ENCODE measurements at places on chromosomes 13 and 19.
A peak's percentile ranks its signal among the peaks of the same experiment; 100 is the strongest.

GRCh38 chr13:79191501-79191900, 214.6 kb downstream of the RBM26 start:
- no peak for DNase-seq

DNA sequence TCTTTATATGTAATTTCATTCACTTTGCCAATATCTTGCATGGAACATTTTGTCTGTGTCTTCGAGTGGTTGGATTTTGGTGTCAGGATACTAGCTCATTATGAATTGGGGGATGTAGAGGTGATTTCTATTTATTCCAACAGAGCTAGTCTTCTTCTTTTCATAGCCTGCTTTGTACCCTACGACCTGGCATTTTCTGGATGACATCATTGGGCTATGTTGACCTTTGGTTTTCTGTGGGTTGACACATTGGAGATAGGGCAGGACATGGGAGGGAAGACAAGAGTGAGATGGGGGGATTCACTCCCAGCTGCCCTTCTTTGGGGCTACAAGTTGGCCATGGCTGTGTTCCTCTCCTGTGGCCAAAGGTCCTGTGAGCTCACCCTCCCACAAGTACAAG, 38.0 kb downstream of the WTIP start:
- no peak for DNase-seq

DNA sequence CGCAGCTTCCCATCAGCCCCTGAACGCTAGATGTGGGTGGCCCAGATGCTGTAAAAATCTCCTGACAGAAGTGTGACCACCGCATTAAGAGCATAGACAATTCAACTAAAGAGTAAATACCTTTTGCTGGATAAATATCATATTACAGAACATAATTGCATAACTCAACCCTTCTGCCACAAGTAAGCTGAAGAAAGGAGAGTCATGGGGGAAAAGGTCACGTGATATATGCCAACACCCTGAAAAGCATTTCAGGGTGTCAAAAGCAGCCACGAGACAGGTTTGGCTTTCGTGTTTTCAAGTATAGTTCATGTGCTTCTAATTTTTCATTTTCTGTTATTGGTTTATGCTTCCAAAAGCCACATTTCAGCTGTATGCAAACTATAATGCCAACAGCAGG, 71.3 kb downstream of the LHFPL6 start:
- no peak for DNase-seq

GRCh38 chr19:16180611-16181010, 4.6 kb upstream of the FAM32A start:
- DNase-seq, result no peak

DNA sequence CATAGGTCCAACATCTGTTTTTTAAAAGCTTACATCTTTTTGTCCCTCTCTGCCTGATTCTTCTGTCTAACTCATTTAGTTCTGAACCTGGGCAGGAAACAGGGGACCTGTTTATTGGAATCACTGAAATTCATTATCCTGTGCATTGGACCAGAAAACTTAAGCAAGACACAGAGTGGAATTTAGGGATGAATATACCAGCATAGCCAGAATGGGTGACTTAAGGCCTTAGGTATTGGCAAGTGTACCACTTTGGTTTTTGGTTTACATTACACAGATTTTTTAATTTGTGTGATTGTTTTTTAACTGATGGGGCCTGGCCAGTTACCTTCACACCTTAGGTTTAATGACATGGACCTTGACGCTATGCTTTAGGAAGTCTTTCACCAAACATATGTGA, 232.5 kb downstream of the GPC5 start:
- DNase-seq, result no peak

GRCh38 chr13:32883474-32883873, 132.7 kb upstream of the KL start:
- DNase-seq, result no peak

DNA sequence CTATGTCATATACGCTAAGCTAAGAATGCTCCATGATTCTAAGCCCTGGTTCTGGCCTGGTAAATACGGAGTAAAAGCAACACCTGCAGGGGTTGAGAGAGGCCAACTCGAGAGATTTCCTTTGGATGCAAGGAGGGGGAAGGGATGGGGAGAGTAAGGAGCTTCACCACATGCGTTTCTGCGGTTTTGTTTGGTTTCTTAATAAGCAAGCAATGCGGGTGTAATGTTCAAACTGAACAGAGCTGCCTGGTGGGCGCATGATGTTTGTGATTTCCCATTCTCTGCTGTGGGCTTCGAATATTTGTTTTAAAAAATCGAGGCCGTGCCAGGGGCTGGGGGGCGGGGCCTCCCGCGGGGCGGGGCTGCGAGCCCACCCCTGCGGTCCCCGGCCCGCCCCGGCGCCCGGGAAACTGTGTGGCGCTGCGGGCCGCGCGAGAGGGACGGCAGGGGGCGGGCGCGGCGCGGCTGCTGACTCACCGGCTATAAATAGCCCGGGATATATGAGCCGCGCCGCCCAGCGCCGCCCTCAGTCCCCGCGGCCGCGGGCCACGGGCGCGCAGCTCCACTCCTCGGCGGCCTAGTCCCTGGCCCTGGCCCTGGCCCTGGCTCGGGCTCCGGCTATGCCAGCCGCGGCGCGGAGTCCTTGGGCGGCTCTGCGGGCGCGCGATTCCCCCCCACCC, 5.1 kb downstream of the BBC3 start:
- peak; percentile 92 for DNase-seq

GRCh38 chr19:8041531-8041931, 11.0 kb upstream of the CCL25 start:
- DNase-seq, result no peak

DNA sequence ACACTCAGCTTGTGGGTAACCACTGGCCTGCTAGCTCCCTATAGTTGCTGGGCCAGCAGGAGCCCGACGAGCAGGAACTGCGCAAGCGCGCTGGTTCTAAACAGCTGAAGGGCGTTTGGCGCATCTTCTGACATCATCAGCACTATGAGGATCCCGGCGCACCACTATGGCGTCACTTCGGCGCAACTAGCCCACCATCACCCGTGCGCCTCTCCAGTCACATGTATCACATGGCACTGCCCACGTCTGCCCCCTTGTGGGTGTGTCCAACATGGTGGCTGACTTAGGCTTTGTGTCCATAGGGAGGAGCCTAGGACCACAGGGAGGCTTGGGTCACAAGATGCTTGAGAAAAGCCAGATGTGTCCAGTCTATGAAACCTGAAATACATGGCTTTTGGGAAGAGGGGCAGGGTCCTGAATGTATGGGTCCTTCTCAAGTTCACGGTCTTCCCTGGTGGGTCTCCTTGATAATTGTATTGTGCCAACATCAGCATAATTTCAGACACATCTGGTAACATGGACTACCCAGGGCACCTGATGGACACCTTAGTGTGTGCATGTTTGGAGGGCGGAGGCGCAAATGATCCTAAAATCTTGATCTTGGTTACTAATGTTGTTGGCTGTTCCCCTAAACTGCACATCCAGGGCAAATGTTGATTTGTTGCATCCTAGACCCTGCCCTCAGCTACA, 18.0 kb downstream of the KLK4 start:
- DNase-seq, result no peak

- DNase-seq, result no peak
Observed at GRCh38 chr19:7665076-7665475, 3.8 kb upstream of the RETN start.

DNA sequence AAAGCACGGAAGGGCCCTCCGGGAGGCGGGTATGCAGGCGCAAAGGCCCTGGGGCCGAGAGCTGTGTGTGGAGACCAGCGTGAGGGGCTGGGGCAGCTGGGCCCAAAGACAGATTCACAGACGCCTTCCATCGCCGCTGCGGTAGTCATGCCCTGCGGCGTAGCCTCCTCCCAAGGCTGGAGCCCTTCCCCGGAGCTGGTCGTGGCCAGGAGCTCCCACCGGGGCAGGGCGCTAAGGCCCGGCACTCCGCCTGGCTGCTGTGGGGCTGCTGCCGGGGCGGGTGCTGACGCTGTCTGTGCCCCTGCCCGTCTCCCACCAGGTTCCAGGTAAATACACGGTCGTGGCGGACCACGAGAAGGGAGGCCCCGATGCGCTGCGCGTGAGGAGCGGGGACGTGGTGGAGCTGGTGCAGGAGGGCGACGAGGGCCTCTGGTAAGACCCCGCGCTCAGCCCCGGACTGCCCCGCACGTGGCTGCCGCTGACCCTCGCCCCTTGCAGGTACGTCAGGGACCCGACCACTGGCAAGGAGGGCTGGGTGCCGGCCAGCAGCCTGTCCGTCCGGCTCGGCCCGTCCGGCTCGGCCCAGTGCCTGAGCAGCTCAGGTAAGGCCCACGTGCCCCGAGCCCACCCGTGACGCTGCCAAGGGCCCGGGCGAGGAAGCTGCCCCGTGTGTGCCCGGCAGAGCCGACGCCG, 9.4 kb upstream of the F7 start:
- DNase-seq, result no peak

GRCh38 chr19:12938779-12939601, 581 bp downstream of the CALR start:
- DNase-seq, result no peak

DNA sequence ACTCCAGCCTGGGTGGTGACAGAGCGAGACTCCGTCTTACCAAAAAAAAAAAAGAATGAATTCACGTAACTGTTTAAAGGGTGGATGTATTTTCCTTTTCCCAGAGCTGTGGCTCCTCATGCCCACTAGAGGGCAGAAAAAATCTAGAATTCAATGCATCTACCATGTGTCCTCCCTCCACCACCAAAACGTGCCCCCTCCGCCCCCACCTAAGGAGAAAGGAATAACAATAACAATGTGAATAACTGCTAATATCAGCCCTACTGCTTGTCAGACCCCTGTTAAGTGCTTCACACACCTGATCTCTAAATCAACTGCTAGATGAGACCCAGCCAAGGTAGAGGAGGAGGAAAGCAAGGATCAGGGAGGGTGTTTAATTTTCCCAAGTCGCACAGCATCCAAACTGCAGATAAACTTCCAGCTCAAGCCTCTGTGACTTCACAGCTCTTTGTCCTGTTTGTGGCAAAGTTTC, 20.2 kb upstream of the PNMA8B start:
- DNase-seq, result no peak

GRCh38 chr13:34031610-34032009, 213.7 kb downstream of the RFC3 start:
- DNase-seq, result no peak

DNA sequence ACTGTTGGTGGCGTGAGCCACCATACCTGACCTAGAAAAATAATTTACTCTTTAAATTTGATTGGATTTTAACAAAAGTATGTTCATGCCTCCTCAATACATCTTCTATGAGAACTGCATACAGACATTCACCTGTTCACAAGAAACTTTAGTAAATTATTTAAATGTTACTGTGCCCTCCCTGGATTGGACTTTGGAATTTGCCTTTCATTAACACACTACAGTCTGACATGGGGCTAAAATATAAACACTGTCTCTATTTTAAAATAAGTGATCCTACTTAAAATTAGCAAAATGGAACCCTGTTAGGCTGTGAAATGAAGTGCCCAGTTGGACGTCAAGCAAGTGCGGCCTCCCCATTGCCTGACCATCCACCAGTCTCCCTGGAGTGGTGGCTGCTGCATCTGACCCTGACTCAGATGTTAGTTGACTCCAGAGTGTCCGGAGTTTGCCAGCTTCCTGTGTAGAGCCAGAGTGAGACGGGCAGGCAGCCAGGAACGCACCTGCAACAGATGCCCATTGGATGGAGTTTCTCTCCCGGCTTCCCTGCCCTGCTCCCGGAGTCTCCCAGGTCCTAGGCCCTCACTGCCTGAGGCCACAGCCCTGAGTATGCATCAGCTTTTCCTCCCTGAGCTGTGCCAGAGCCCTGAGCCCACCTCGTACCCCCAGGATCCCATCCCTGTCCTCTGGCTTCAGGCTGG, 45.9 kb upstream of the ATP11A start:
- no peak for DNase-seq

GRCh38 chr13:59776924-59777690, 386.6 kb downstream of the DIAPH3 start:
- no peak for DNase-seq

DNA sequence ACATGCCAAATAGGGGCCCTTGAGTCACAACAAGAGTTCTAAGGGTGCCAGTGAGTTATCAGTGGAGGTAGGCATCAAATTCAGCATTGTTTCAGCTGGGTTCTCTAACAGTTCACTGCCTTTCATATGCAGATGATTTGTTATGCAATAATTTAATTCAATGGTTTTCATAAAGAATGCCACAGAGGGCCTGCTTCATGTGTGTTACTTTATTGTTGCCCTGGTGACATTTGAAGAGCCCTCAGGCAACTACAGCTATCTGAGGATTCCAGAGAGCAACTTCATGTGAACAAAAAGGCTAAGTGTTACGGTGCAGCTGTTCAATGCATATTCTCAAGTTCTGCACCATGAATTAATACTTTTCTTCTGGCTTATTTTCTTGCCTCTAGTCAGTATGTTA, 43.1 kb upstream of the STARD13 start:
- DNase-seq, result no peak

DNA sequence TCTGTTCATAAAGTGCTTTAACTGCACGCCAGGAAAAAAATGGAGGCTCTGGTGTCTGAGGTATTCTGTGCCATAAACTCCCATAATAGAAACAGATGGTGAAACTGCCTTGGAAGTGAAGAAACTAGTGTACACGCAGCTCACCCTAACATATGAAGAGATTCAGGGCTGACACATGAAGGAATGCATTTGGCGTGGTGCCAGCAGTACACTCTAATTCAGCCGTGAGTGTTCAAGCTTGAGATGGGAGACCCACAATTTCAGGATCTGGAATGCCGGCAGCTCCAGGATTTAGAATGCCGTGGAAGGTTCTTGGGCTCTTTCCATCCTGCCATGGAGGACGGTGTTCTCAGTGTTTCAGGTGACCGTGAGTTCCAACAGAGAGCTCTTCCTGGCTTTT, 478.4 kb downstream of the TSHZ3 start:
- DNase-seq, result peak; percentile 67

DNA sequence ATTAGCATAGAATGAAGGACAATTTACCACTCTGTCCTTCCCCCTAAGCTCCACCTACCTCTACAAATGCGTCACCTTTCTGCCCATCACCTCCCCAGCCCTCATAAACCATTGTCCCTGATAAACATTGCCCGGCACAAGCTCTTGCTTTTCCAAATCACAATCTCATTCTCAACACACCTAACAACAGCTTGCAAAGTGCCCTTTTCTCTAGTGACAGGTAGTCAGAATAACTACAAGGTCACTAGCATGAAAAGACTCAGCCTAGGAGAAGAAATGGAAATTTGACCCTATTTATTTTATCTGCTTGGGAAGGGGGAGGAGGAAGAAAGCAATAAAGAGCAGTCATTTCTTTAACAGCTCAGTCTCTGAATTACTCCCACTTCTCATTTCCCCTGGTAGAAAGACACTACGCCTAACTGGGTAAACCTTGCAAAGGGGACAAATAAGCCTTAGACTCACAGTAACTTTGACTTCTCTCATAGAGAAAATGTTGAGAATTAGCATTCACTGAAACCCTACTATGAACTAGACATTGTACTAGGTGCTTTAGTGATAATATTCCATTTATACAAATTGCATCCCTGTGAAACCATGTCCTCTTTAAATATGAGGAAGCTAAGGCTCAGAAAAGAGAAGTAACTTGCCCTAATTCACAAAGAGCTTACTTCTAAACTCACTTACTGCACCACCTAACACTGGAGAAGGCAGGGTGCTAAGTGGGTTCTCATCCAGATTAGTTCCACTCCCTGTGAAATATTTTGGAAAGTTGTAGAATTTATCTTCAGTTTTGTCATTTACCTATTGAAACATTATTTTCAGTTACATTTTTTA, 116.2 kb upstream of the FNDC3A start:
- no peak for DNase-seq

GRCh38 chr13:46947425-46948191, 50.8 kb upstream of the HTR2A start:
- no peak for DNase-seq
